ENCODE measurements at places on chromosomes 2 and 18.
A peak's percentile ranks its signal among the peaks of the same experiment; 100 is the strongest.

DNA sequence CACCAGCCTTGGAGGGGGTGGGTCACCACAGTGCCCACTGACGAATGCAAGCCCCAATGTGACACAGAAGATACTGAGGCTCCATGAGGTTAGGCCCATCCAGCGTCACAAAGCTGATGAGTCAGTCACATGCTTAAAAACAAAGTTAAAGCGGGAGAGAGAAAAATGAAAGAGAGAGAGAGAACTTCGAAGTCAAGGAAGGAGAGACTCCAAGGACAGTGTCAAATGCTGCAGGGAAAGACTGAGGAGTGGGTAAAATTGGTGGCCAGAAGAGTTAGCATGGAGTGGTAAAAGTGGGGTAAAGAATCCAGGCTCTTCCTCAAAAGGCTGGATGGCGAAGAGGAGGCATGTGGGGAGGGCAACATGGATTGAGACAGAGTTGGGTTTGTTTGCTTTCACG lies 201.9 kb upstream of the CCDC150 start:
- DNase-seq = no peak

DNA sequence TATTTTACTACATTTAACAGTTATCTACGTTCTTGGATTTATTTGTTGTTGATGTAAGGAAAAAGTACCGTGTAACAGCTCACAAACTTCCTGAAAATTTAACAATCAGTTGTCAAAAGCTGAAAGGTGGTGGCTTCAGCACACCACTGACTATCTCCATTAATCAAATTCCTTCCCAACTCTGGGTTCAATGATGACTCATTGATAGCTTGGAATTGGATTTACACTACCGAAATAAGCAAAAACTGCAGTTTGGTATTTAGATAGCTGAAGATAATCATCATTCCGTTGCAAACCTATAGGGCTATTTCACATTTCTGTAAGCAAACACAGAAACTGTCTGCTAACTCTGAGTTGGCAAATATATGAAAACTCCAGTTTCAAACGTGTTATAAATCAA lies 322.3 kb upstream of the TFPI start:
- no peak for DNase-seq

DNA sequence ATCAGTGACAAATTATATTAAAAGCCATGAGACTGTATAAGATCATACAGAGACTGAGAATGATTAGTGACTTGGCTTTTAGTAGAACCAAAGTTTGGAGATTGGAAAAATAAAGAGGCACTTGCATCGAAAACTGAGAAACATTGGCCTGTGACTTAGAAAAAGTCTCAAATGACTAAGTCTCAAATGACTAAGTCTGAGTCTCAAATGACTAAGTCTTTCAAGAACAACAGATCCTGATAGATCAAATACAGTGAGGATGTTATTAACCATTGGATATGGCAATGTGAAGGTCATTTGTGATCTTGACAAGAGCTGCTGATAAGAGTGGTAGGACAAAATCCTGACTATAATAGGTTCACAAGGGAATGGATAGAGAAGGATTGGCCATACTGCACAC lies 135.5 kb upstream of the FANCL start:
- no peak for DNase-seq

- DNase-seq = peak; percentile 11
These were observed 203.2 kb upstream of the ACVR2A start for GRCh38 chr2:147641651-147642050.

DNA sequence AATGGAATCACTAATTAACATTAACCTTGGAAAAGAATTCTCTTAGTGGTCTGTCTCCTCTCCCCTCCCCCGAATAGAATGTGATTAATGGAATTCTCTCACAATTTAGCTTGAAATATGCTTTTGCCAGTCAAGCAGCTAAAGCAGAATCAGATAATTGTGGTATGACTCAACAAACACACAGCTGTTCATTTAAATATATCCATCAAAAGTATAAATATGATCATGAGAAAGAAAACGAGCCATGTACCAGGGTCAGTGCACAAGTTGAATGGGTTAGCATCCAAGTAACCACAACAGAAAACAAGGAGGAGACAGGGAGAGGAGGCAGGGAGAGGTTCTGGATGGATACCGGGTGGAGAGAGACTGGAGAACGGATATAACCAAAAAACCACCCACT lies 66.9 kb downstream of the ACVR1 start:
- peak; percentile 62 for DNase-seq

DNA sequence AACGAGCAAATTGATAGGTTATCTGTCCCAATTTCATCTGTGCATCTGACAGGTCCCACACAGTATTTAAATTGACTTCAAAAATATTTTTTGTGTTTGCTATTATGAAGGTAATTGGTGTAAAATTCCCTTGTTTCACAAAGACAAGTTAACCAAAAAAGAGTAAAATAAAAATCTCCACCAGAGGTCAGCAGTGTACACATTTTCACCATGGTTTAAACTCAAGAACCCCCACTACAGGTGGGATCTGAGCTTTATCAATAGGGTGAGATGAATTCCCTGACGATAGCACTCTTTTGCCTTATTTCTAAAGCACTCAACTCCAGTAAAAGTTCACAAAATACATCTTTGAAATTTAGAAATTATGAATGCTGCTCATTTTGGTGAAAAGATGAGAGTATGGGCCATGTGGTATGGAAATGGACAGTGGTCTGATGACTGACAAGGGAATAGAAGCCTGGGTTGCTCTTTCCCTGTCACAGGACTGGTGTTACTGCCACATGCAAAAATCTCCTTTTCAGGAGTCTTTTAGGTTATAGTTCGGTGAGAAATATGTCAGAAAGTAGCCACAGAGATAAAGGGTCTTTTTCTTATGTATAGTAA lies 68.0 kb downstream of the SERPINB8 start:
- peak; percentile 24 for DNase-seq

- no peak for DNase-seq
These were observed 146.6 kb downstream of the LOXHD1 start for GRCh38 chr18:46510386-46510785.

DNA sequence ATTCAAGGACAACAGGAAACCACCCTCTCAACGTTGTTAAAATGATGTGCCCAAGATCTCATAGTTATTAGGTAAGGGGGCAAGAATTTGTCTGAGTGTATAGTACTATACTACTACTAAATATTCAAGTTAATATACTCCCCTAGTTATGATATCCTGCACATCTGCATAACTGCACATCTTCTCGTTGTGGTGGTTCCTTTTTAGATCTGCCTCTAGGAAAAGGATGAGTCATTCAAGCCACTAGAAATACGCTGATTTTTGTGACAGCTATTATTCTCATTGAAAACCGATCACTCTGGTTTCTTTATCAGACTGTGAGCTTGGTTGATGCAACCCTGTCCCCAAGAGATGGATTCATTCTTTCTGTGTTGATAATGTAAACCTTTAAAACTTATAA lies 1067.0 kb upstream of the FANCL start:
- DNase-seq = no peak

GRCh38 chr2:61157371-61158003 lies 4.5 kb upstream of the C2orf74 start:
- no peak for DNase-seq

GRCh38 chr18:3451989-3452749 lies 2.2 kb downstream of the TGIF1 start:
- DNase-seq = peak; percentile 65

DNA sequence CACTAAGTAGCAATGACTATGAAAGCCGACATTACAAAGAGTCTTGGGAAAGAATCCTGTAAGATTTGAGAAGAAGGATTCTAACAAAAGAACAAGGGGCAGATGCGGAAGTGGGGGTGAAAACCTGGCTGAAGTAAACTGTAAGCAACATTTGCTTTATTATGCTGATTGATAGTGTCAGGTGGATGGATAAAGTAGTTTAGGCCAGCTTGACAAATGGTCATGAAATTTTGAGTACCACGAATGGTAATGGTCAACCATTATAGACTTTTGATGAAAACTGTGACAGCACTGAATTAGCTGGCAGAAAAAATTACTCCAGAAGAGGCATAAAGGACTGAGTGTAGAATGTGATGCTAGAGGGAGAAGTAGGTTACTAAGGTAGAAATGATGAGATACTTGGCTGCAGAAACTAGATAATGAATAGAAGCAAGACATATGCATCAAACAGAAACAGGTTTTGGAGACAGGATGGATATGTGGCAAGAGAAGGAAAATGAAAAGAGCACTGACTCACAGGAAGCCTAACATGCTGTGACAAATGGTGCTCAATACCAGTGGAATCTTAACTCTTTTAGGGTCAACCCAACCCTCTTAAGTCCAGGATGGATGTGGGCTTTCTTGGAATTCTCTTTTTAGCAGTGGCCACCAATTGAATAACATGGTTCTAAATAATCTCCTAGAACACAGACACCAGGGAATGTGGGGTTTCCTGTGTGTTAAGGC lies 6.8 kb downstream of the THUMPD2 start:
- DNase-seq = peak; percentile 60

GRCh38 chr2:222730366-222730999 lies 59.0 kb downstream of the MOGAT1 start:
- DNase-seq = no peak

GRCh38 chr2:72028351-72028995 lies 119.2 kb downstream of the CYP26B1 start:
- no peak for DNase-seq

DNA sequence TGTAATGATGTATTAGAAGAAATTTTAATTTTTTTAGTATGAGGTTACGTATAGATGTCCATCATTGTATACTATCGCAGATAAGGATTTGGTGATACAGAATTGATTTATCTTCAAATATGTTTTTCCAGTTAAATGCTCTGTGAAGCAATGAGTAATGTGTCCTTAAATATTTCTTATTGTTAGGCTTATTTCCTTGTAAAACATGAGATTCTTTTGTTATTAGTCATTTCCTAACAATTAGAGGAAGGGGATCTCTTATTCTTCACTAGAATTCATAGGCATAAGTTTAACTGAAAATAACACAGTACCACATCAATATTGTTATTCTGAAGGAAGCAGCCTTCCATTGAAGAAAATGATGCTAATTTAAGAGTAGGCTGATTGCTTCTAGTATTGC lies 15.5 kb upstream of the OTX1 start:
- no peak for DNase-seq

DNA sequence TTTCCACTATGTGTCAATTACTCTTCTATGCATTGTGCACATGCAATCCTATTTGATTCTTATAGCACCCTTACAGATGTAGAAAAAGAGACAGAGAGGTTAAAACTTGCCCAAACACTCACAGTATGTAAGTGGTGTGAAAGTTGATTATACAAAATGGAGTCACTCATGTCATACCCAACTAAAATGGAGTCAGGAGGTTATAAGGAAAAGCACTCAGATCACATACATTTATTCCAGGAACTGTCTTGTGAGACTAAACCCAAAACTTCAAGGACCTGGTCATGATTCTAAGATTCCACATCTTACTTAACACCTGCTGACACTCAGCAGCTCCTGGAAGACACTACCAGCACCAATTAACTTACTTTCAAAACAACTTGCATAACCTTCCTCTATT lies 802.6 kb downstream of the MBD2 start:
- DNase-seq = no peak

DNA sequence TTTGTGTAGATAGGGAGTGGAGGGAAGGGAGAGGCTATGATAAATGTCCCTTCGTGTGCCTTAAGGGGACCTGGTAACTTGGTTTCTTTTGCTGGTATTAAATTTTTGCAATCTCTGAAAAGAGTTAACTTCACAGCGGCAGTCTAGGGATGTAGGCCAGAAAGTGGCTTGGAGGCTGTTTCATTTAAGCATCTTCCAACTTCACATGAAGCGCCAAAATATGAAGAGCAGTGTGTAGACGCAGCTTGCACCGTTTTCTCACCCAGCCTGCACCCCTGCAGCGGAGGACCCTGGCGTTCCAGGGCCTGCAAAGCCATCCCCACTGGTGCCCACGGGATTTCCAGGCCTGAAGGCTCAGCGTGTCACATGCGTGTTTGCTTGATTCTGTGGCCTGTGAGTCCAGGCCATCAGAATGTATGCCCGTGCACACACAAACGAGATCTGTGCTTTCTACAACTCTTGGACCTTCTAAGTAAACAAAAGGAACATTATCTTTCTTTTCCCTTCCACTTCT lies 87.2 kb upstream of the EPB41L3 start:
- DNase-seq = no peak

GRCh38 chr2:115183144-115183543 lies 740.7 kb downstream of the DPP10 start:
- no peak for DNase-seq

DNA sequence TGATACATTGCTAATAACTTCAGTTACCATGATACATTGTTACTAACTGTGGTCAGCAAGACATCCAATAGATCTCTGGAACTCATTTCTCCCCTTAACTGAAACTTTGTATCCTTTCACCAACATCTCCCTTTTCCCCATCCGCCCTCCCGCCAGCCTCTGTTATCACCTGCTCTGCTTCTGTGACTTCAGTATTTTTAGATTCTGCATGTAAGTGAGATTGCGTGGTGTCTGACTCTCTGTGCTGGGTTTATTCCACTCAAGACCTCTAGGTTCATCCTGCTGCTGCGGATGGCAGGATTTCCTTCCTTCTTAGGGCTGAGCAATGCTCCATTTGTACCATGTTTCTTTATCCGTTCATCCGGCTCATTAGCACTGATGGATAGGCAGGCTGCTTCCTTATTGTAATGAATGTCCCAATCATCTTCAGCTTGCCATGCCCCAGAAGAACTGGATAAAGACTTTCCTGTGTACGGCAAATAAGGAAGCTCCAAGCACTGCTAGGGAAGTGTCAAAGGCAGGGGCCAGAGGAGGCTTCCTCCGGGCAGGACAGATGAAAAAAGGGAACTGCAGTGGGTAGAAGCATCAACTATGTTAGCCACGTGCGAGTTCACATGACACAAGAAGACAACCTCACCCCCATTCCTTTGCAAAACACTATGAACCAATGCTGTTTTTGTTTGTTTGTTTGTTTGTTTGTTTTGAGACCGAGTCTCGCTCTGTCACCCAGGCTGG lies 113.4 kb downstream of the EIPR1 start:
- no peak for DNase-seq

DNA sequence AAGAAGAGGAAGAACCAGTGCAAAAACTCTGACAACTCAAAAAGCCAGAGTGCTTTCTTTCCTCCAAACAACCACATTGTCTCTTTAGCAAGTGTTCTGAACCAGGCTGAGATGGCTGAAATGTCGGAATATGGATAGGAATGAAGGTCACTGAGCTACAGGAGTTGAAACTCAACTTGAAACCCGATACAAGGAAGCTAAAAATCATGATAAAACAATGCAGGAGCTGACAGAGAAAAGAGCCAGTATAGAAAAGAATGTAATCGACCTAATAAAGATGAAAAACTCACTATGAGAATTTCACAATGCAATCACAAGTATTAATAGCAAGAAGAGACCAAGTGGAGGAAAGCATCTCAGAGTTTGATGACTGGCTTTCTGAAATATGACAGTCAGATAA lies 15.0 kb upstream of the EIF2AK3 start:
- no peak for DNase-seq

- DNase-seq = no peak
These were observed 41.6 kb downstream of the ANKRD44 start for GRCh38 chr2:197268786-197269584.

- no peak for DNase-seq
These were observed 316.4 kb upstream of the ID2 start for GRCh38 chr2:8365331-8365910.

GRCh38 chr2:69755862-69756467 lies 14.0 kb downstream of the ANXA4 start:
- peak; percentile 64 for DNase-seq
